ENCODE measurements at places on chromosomes 1 and 21.

DNA sequence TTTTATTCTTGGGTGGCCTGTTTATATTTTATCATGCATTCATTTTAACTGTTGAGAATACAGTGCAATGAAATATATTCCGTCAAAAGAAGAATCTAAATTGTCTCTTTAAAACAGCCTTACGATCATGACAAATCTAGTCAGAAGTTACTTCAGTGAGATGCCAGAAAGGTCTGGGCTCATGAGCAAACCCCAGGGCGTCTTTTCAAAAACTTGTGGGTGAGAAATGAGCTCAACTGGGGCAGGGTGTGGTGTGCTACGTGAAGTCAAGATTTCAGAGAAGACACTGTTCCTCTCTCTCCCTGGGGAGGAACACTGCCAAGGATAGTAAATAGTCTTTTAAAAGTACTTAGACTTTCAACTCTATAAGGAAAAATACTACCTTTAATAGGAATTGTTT, 13.4 kb upstream of the UAP1 start:
- DNase-seq = peak; percentile 93

DNA sequence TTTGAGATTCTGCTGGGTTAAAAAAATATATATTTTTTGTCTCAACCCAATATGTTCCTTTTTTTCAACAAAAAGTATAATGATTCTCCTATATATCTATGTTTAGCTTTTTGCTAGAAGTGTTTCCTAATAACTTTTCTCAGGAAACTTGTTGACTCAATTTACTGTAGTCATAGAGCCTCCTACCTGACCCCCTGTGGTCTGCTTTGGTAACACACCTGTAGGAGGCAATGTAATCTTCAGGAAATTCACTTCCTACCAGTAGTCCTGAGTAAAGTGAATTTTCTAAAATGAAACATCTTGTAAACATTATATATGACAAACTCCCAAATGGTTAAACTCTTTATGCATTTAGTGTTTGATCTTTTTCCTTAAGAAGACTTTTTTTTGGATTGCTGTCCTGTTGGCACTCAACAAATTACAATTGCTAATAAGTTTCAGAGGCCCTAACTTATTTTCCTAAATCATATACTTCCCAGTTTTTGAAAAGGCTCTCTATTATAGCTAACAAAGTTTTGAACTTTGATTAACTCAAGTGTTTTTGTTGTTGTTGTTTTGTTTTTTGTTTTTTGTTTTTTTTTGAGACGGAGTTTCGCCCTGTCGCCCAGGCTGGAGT, 118.3 kb downstream of the OLFML2B start:
- DNase-seq = no peak

- DNase-seq = no peak
Measured at GRCh38 chr1:181359012-181359411, 124.3 kb upstream of the CACNA1E start.

DNA sequence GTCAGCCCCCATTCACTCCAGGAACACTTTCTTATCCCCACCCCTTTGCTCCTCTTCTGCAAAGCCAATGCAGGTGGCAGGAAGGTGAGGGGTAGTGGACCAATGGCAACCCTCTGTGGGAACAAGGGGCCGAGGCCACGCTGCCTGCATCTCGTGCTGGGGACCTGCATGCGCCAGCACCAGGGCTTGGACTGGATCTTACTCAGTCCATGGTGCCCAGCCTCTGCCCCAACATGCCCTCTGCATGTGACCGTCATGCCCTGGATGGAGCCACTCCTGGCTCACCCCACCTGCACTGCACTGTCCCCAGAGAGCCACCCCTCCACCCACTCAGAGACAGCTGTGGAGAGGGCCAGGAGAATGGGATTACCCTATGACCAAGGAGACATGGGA, 22.2 kb downstream of the CITED4 start:
- no peak for DNase-seq

DNA sequence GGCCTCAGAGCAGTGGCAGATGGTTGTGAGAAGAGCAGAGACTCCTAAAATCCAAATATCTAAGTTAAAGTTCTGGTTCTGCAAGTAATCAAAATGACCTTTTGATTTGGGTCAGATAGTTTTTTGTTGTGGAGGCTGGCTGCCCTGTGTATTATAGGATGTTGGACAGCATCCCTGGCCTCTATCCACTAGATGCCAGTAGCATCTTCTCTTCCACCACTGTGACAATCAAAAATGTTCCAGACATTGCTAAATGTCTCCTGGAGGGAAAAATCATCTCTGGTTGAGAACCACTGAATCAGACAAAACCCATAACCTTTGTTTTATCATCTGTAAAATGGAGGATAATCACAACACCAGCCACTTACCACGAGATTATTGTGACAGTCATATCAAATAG, 5.9 kb upstream of the DPT start:
- DNase-seq = no peak

DNA sequence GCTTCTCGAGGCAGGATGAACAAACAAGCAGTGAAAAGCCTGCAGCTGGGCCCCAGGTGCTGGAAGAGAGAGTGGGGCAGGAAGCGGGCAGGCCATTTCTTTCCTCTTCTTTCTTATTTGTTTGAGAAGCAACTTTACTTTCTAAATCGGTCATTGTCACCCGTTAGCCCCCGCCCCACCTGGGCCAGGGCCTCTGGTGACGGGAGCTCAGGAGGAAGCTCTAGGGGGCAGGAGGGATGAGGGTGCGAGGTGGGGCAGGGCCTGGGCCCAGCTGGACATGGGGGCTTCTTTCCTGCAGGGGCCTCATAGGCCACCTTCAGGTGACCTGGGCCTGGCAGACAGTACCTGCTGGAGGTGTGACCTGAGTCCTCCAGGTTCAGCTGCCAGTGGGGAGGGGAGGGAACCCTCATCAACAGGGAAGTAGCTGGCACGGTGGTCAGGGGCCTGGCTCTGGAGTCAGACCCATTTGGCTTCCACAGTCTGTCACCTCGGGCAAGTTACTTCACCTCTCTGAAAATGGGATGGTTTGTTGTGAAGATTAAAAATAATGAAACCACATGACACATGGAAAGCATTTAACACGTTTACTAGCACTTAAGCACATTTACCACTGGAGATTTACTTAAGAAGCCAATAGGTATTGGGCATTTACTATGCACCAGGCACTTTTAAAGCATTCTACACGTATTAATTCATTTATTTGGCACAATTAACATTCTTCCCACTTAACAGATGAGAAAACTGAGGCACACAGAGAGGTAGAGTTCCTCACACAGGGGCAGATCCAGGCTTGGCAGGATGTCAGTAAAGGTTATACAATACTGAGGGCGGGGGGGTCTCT, 54.1 kb upstream of the ID3 start:
- no peak for DNase-seq

- DNase-seq = no peak
Measured at GRCh38 chr1:74245168-74245772, 10.1 kb downstream of the TNNI3K start.

GRCh38 chr1:185668013-185668412, 66.2 kb upstream of the HMCN1 start:
- no peak for DNase-seq

GRCh38 chr1:20383631-20384030, 93.0 kb downstream of the VWA5B1 start:
- DNase-seq = no peak

DNA sequence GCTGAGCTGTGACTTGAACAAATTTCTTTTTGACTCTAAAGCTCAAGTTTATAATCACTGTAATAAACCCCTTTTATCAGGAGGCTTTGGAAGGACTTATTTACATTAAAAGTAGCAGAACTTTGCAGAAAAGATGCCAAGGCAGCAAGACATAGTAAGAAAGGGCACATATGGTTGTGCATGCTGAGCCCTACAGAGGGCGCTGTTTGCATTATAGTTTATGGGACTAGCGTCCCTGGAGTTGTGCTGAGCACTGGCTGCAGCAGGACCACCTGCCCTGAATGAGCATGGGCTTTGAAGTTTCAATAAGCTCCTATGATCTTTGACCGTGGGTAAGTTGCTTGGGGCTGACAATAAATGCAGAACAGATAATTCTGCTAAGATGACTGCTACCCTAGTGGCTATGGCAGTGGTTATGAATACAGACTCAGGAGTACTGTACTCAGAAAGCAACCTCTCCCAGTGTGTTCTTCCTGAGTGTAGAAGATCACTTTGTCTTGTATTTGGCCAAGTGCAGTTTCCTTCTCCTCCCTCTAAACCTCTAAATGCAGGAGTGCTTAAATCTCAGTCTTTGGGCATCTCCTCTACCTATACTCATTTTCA, 45.4 kb upstream of the USP1 start:
- no peak for DNase-seq

- no peak for DNase-seq
Measured at GRCh38 chr1:21869620-21870121, 57.6 kb downstream of the LDLRAD2 start.

DNA sequence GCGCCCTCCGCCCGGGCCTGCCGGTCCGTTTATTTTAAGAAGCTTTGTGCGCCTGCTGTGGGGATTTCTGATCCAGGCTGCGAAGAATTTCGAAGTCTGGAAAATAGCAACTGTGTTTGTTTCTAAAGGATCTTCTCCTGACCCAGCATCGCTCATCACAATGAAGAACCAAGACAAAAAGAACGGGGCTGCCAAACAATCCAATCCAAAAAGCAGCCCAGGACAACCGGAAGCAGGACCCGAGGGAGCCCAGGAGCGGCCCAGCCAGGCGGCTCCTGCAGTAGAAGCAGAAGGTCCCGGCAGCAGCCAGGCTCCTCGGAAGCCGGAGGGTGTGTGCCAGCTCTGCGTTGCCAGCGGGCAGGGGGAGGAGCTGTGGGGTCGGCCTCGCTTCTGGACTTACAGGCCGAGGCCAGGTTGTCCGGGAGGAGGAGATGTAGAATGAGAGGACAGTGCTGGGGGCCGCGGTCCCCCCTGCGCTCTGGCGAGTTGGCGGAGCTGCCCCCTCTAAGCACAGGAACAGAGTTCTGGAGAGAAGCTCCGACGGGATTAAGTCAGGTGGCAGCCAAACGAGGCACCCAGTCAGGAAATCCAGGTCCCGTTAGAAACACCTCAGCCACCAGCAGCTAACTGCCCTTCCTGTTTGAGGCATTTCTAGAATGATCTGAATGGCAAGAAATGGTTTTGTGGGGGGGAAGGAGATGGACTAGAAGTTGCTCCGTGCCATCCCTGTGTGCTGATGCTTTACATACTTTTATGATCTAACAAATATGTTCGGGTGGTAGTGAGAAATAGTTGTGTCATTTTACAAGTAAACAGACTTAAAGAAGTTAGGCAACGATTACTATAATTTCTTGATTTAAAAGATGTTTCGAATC, 948 bp downstream of the TXLNA start:
- DNase-seq = no peak

GRCh38 chr1:166588741-166589140, 250.5 kb upstream of the POGK start:
- no peak for DNase-seq

DNA sequence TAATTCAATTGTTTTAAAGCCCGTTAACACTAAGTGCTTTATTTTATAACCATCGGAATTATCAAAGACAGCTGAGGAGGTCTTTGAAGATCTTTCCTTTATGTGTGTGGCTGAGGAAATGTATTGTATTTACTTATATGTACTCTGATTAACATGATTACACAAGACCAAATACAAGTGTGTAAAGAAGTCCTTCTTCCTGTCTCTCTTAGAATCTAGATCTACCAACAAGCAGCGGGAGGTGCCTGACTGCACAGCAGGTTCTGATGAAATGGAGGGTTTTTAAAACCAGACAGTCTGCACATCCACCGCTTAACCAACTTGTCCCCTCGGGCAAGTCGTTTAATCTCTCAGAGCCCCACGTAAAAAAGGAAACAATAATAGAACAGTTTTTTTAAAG, 240.5 kb upstream of the MAP1LC3C start:
- DNase-seq = no peak

GRCh38 chr1:30109853-30110252, 613.5 kb downstream of the MATN1 start:
- peak; percentile 90 for DNase-seq

DNA sequence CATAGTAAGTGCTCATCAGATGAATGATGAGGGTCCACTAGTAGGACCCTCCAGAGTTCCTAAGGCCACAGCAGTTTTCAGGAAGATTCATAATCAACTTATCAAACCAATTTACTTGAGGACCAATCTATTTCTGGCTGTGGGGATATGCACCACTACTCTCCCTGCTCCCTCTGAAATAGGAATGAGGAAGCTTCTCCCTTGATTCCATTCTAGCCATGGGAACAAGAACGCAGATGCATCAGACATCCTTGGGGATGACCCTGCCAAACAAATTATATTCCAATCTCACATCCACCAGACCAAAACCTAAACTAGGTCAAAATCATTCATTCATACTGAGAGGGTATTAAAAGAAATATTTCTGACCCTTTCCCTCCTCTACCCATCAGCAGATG, 31.5 kb downstream of the JAK1 start:
- no peak for DNase-seq

- no peak for DNase-seq
Measured at GRCh38 chr21:43571976-43572375, 87.3 kb downstream of the HSF2BP start.

GRCh38 chr1:55378582-55378981, 163.4 kb upstream of the USP24 start:
- DNase-seq = no peak

DNA sequence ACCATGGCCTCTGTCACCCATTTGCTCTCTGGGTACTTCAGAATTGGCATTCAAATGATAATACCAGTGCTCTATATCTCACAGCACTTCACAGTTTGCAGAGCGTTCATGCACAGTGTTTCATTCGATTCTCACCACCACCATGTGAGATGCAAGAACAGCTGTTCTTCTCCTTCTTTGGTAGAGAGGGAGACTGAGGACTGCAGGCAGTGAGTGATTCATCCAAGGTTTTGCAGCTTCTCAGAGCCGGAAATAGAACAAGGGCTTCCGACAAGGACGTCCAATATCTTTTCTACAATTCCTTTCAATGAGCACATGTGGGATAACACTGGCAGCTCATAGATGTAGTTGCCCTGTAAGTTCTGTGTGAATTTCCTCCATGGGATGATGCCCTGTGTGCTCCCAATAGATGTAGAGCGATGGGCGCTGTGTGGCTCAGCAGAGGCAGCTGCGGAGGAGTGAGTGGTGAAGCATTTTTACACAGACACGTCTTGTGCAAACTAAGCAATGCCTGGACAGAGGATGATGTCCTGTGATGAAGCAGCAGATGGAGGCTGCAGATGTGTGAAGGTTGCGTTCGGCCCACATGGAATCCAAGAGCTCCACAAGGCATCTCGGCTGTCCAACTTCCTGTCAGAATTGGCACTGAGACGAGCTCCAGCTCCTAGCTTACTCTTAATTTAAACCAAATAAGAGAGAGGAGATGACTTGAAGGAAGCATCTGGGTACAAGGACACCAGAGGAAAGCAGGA, 24.9 kb downstream of the MT1HL1 start:
- DNase-seq = no peak

- peak; percentile 65 for DNase-seq
Measured at GRCh38 chr21:35019631-35020032, 29.5 kb downstream of the RUNX1 start.

- no peak for DNase-seq
Measured at GRCh38 chr1:214466403-214467077, 84.9 kb downstream of the PTPN14 start.

GRCh38 chr1:188027613-188028012, 1198.9 kb downstream of the PLA2G4A start:
- DNase-seq = no peak

Data from vagina (tissue), 2 donors.